ENCODE measurements at places on chromosomes 7 and 10.

DNA sequence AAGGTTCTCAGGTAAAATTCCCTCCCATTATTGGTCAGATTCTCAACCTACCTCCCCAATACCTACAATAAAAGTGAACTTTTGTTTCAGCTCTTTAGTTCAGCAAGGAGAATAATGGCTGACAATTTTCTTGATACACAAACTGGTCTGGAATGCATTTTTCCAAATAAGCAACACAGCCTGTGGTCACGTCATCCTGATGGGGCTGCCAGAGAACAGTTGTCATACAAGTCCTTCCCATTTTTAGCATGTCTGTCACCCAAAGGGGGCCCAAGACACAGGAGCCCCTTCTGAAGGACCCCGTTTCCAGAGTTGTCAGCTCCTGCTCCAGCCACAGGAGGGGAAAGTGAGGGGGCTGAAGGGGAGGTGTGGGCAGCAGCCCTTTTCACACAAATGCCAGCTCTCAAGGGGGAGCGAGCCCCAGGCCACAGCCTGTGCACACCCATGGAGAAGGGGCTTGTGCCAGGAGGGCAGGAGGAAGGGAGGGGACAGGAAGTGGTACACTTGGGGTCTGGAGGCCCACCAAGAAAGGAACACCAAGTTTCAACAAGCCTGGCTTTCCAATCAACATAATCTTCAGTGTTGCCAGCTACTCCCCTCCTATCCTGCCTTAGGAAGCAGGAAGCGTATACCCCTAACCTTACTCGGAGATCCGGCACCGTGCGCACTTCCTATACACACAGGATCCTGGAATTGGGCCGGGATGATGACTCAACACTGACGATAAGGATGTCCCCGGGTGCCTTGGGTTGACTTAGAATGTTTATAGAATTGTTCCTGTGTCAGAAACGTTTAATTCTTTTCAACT lies 43.4 kb upstream of the PDLIM1 start:
- DNase-seq = no peak

DNA sequence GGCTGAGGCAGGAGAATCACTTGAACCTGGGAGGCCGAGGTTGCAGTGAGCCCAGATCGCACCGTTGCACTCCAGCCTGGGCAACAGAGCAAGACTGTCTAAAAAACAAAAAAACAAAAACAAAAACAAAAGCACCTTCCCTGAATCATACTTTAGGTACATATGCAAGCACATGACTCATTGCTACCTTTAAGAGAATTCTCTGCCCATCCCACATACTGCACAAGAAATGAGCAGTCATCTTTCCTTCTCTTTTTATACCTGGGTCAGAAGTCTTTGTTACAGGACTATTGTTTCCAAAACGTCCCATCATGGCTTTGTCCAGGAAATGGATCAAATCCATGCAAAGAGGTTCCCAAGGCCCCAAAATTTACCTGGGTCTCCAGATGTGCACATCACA lies 21.5 kb upstream of the AKR1B10 start:
- no peak for DNase-seq

DNA sequence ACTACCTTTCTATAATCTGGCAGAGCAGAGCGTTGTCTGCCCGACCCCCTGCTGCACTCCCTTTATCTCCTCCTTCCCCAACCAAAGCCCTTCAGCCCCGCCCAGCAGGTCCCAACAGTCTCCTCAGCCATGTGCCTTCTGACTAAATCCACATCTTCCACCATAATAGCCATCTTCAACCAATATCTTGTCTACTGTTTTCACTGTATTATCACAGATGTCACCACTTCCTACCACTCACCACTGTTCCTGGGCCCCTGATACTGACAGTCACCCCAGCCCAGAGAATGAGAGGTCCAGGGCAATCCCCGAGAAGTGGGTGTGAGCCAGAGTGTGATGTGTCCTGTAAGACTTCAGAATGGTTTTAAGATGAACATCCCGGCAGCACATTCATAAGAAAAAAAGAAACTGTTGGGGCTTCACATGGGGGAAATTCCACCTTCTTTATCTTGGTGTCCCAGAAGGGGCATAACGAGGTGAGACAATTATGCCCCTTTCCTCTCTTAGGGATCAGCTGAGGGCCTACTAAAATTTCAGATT lies 25.3 kb downstream of the CCDC6 start:
- peak; percentile 61 for DNase-seq

- peak; percentile 57 for DNase-seq
These were observed 52.1 kb upstream of the ZNF438 start for GRCh38 chr10:31083765-31084184.

DNA sequence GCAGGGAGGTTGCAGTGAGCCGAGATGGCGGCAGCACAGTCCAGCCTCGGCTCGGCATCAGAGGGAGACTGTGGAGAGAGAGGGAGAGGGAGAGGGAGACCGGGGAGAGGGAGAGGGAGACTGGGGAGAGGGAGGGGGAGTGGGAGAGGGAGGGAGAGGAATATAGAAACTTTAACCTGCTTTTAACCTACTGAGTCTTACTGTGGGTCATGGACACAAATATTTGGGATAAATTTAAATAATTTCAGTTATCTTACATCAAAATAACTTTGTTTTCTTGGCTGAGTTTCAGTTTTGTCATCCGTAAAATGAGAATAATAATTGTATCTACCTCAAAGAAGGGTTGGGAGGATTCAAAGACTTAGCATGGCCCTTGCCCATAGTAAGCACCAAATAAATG lies 319.8 kb downstream of the LRMDA start:
- no peak for DNase-seq

DNA sequence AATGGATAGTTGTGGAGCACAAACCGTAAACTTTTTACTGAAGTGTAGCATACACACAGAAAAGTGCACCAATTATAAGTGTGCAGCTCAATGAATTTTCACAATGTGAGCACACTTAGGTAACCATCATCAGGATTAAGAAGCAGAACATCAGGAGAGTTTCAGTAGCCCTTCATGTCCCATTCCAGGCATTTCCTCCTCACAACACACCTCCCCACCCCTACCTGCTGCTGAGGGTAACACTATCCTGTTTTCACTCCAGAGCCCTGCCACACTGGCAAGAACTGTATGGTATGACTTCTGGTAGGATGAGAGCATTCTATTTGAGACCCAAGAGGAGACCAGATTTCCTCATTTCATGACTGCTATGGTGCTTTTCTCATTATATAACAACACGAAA lies 166.5 kb downstream of the PPP1R3A start:
- no peak for DNase-seq

DNA sequence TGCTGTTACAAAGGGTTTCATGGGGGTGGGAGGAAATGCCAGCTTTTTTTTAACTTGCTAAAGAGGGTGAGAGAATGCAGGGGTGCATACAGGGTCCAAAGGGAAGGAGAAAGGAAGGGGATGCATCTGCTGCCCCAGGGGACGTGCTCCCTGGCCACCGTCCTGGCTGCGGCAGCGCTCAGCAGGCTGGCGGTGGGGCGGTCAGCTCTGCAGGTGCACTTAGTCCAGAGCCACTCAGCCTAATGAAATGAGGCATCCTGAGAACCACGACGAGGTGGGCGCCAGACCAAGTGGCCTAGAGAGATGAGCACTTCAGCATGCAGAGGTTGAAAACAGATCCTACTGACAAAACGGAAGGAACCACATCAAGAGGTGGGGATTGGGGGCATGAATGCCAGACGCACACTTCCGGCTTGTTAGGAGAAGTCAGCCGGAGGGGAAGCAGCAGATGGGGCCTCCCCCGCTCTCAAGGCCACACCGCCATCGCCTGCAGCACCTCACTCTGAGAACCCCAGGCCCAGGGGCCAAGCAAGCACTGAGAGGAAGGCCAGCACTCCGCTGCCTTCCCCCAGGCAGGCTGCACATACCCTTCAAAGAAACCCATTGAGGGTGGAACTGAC lies 94.5 kb downstream of the MAD1L1 start:
- peak; percentile 93 for DNase-seq

DNA sequence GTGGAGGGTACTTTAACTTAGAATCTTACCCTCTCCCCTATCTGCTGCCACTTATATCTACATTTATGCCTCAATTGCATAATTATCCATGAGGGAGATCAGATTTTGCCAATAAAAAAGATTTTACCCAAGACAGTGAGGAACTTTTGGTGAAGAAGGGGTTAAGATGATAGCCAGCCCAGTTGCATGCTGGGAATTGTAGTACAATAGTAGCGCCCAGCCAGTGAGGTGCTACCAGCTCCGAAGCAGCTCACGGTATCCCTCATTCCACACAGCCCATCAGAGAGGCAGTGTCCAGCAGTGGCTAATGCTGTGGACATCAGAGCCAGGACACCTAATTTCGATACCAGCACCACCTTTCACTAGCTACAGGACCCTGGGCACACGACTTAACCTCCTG lies 5.9 kb upstream of the LGI1 start:
- no peak for DNase-seq

GRCh38 chr7:38317515-38317914 lies 44.1 kb upstream of the TARP start:
- DNase-seq = no peak

GRCh38 chr10:80590585-80591125 lies 53.0 kb downstream of the SH2D4B start:
- no peak for DNase-seq

DNA sequence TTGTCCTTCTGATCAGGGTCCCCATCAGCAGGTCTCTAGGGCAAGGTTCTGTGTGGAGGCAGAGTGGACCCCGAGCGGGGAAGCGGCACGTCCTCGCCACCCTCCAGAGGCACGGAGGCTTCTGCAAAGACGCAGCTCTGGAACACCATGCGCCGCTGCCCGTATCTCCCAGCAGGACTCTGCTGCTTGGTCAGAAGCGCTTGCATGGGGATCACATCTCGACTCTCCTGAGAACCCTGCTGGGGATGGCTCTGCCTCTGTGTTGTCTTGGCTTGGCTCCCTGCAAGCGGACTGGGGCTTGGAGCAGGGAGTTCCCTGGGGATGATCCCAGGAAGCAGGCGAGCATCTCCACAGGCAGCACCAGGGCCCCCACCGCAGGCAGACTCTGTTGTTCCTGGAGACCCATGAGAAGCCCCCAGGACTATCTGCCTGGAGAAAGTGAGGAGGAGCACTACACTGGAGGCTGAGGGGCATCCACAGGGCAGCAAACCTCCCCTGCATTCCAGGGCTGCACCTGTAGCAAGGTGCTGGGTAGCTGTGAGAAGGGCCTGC lies 520.5 kb downstream of the GLRX3 start:
- DNase-seq = no peak

DNA sequence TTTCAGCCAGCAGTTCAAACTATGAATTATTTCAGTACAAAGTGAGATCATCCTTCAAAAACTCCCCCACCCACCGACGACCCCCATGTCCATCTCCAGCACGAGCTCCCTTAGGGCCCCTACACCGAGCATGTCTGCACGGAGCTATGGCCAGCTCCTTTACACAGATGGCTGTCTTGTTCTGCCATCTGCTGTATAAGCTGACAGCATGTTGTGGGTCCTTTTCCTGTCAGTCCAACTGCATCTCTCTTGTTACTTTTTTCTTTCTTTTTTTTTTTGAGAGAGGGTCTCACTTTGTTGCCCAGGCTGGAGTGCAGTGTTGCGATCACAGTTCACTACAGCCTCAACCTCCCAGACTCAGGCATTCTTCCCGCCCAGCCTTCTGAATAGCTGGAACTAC lies 21.6 kb downstream of the NPC1L1 start:
- DNase-seq = no peak

DNA sequence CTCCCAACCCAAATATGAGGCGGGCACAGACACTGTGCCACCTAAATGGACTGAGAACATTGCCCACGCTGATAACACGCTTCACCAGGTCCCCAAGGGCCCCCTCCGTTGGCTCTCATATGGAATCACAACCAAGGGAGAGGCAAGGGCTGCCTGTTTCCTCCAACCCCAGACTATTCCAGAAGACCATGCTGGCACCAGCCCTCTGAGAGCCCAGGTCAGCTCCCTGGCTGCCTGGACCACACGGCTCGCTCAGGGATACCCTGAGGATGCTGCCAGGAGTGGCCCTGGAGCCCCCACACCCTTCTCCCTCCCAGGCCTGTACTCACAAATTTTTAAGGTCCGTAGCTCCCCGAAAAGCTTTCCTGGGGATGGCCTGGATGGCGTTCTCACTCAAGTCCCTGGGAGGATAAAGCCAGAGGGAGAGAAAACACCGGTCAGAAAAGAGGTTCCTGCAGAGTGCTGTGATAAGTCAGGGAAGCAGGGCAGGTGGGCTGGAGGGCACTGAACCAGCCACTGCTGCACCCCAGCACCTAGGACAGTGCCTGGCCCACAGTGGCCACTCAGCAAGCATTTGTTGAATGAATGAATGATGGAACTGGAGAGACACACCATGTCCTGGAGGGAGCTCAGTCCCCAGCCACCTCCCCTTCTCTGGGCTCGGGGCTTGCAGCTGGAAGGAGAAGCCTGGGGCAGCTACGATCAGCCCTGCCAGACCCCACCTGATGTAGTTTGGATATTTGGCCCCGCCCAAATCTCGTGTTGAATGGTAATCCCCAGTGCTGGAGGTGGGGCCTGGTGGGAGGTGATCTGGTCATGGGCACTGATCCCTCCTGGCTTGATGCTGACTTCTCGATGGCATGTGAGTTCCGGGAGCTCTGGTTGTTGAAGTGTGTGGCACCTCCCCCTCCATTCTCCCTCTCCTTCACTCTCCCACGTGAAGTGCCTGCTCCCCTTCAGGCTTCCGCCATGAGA lies 119.8 kb downstream of the SLIT1 start:
- DNase-seq = no peak

DNA sequence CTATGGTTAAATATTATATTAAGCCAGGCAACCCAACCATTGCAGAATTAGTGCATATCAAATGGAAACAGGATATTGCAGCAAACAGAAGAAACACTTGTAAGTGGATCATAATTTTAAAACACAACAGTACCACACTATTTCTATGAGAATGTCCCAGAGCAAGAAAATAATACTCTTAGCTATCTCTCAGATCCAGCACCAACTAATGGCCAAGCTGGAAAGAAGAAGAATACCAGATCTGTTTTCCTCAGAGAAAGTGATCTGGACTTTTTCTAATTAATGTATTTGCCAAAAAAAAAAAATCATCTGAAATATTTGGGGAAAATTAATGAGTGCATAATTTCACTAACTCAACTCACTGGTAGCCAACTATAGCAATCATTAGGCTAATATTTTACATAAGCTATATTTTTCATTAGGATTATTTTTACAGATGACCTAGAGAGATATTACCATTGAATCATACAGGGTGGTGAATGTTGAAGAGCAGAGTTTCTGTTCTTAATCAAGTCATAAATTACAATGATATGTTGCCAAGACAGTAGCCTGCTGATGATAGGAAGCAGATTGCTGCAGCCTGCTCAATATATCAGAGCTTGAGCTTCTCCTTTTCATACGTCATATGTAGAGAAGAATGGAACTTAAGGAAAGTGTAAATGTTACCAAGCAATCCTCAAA lies 995.4 kb upstream of the LRRN3 start:
- no peak for DNase-seq

GRCh38 chr7:41978858-41979257 lies 258.2 kb downstream of the GLI3 start:
- DNase-seq = no peak
